ENCODE measurements at places on chromosomes 3 and 15. TPM values are rescaled to one million over a fixed set of nuclear protein-coding genes. Genes with fewer than 3 reads are reported as not detected.

The GABRG3 gene
- total RNA-seq, result 2.0 TPM

The GATA2 gene
- 0.57 TPM for total RNA-seq

The MYEF2 gene
- total RNA-seq, result 11.8 TPM

The IP6K2 gene
- total RNA-seq, result 98.4 TPM

The PDCD6IP gene
- 62.9 TPM for total RNA-seq

The GPR27 gene
- total RNA-seq, result 0.05 TPM

The GALNT15 gene
- 2.6 TPM for total RNA-seq

The EOMES gene
- total RNA-seq, result 1.4 TPM

The CCR9 gene
- total RNA-seq, result 214 TPM

The NCKIPSD gene
- 8.8 TPM for total RNA-seq

The BSN gene
- total RNA-seq, result 0.09 TPM

The LRRC31 gene
- 0.09 TPM for total RNA-seq

The ASB14 gene
- not detected for total RNA-seq

The RAB11A gene
- total RNA-seq, result 119 TPM

DNA sequence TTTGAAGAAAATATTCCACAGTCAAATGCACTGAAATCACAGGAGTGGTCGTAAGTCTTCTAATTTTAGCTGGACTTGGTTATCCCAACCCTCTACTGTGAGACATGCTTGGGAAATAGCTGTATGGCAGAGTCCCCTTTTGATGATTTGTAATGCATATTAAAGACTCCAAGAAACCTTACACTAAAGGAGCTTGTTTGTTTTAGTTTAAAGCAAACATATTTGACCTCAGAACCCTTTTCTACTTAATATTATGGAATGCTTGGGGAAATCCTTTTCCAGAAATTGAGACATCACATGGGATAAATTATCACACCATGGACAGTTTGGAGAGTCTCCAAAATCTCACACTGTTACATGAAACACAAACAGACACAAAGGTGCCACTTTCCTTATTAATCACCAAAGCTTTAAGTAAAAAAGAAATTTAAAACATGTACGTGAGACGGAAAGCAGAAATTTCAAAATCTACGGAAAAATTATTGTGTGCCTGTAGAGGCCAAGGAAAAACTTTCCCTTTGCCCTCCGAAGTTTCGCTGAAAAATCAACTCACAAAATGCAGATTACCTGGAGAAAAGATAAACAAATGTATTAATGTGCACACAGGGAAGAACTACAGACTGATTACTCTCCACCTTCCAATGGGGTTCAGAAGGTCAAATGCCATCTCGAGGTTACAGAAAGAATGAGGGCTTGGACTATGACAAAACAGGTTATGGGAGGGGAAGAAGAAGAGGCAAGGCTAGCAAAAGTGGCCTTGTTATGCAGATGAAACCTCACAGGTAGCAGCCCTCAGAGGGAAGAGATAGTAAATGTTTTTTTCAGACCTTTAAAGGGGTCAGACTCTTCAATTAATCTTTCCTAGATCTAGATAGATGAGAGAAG lies 7.0 kb upstream of the CPB1 start:
- DNase-seq, result no peak

- DNase-seq, result no peak
Measured at GRCh38 chr3:194928831-194929577, 243.3 kb downstream of the FAM43A start.

DNA sequence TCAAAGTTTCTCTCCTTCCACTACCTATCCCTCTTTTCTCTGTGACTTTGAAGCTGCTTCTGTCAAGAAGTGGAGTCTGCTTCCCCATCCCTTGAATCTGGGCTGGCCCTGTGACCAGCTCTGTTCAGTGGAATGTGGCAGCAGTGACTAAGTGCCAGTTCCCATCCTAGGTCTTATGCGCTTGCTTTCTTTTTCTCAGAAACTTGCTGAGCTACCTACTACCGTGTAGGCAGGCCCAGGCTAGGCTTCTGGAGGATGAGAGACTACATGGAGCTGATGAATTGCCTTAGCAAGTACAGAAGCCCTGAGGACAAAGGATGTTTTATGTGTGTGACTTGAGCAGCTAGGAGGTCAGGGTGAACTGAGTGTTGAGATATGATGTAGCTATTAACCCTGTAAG lies 123.2 kb downstream of the PDCD6IP start:
- DNase-seq, result no peak

GRCh38 chr3:59791774-59792308 lies 742.0 kb upstream of the CFAP20DC start:
- DNase-seq, result no peak

- DNase-seq, result no peak
Measured at GRCh38 chr3:108383306-108383705, 87.0 kb downstream of the HHLA2 start.

- no peak for DNase-seq
Measured at GRCh38 chr3:161132391-161132790, 27.2 kb upstream of the B3GALNT1 start.

GRCh38 chr15:60795471-60795870 lies 316.5 kb upstream of the ICE2 start:
- DNase-seq, result no peak

- DNase-seq, result no peak
Measured at GRCh38 chr15:31385736-31386135, 59.1 kb downstream of the KLF13 start.

- no peak for DNase-seq
Measured at GRCh38 chr15:74263466-74263865, 27.3 kb downstream of the CCDC33 start.

GRCh38 chr3:94647131-94647530 lies 584.3 kb downstream of the NSUN3 start:
- DNase-seq, result no peak

GRCh38 chr3:160129459-160130061 lies 95.7 kb upstream of the C3orf80 start:
- DNase-seq, result no peak

DNA sequence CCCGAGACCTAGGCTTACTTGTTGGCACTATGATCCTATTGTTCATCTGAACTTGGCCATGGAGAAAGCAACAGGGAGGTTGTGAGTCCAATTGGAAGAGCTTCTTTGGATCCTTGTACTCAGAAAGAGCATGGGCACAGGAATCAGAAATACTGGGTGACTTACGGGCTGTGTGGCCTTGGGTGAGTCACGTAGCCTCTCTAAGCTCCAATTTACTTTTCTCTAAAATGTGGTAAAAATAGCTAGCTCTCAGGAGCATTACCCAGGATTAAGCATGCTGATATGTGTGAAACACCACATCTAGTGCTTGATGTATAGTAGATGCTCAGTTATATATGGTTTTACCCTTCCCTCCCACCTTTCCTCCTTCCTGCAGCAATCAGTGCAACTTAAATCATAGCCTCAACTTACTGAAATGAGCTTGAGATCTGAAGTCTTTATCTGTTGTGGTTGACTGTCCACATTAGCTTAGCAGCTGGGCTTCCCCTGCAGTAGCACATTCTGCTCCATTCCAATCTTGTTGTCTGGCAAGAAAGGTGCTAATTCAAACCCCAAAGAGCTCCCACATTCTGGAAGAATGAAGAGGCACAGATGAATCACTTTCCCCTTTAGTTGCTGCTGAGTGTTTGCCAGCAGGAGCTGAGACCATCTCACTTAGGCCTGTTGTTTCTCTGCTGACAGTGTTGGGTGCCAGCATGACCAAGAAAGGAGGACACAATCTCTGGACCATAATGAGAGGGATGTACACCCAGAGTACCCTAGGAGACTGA lies 299.1 kb upstream of the TRIM42 start:
- DNase-seq, result no peak

- DNase-seq, result no peak
Measured at GRCh38 chr3:113255854-113256615, 44.7 kb downstream of the BOC start.

- DNase-seq, result peak; percentile 42
Measured at GRCh38 chr15:23566071-23566554, 639 bp downstream of the MKRN3 start.

DNA sequence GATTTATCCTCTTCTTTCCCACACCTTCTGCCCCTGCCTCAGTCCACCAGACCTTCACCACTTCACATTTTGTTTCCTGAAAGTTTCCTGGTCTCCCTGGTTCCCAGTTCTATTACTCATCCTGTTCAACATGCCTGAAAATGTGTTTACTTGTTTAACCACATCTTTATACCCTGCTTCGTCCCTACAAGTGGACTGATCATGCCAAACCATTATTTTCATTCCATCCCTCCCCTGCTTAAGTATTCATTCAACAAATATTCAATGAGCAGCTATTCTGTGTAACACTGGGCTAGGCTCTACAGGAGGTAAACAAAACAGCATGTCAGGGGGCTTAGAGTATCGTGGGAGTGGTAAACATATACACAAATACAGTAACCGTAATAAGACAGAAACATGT lies 5.5 kb downstream of the MYO5A start:
- DNase-seq, result no peak

DNA sequence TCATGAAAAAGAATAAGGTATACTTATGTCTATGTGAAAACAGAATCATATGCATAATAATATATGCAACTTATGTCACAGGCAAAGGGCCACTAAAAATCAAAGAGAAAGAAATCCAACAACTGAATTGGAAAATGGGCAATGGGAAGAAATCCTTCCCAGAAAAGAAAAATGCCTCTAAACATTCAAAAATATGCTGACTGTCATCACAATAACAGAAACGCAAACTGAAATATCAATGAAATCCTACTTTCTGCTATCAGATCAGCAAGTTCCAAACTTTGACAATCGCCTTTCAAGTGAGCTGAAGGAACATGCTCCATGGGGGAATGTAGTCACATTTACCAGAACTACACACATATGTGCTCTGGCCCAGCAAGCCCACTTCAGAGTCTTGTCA lies 99.4 kb upstream of the KLF13 start:
- DNase-seq, result no peak

DNA sequence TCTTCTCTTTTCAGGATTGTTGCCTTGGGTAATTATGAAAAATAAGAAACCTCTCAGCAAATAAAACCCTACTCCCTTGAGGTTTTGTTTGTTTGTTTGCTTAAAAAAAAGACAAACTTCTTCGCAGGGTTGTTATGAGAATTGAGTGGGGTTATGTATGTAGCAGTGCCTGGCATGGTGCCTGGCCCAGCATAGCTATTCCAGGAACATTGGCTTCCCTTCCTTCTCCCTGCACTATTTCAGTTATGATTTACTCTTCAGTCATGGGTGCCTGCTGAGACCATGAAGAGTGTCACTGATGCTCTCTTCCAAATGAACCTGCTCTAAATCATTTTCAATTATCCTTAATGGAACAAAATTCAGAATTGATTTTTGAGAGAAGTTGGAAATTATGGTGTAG lies 283.5 kb upstream of the ROPN1 start:
- no peak for DNase-seq

DNA sequence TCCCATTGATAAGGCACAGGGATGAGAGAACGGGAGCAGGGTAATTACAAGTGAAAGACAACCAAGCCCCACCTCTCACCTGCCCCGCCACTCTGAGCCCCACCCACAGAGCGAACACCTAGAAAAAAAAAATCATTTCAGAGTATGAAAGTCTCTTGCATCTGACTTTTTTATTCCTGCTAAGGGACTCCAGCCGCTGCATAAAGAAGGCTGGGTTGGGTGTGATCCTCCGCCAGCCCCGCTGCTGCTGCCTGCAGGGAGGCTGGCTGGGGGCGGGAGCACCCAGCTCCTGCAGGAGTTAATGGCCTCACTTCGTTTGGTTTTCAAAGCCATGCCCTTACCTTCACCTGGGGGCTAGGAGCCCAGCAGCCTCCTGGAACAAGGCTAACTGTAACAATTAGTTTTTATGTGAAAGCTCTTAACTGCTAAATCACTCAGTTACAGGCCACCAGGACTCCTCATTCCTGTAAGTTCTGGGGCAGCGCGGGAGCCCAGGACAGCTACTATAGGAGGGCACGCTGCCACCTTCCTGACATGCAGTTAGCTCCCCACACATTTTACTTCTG lies 78.0 kb upstream of the SNRPA1 start:
- no peak for DNase-seq

- no peak for DNase-seq
Measured at GRCh38 chr15:94445566-94446160, 214.3 kb downstream of the MCTP2 start.

DNA sequence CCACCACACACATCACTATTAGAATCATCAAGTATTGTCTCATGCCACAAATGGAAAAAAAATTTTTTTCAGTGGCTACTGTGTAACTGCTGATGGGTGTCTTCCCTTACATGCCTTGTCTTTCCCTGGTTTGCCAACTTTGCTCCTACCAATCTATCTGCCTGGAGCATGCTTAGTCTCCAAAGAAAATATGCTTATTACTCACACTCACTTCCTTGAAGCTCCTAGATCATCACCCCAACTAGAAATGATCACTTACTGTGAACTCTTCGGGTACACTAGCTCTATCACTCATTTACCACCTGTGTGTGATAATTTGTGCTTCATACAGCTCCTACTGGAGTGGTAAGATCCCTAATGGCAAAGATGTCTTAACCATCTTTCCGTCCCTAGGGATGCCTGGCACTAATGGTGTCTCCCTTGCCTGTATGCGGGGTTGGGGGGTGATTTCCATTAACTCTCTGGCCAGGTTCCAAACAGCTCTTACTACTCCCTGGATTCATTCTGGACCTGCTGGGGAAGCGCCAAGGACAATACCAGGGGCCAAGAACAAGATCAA lies 799 bp downstream of the VPS33B start:
- no peak for DNase-seq

DNA sequence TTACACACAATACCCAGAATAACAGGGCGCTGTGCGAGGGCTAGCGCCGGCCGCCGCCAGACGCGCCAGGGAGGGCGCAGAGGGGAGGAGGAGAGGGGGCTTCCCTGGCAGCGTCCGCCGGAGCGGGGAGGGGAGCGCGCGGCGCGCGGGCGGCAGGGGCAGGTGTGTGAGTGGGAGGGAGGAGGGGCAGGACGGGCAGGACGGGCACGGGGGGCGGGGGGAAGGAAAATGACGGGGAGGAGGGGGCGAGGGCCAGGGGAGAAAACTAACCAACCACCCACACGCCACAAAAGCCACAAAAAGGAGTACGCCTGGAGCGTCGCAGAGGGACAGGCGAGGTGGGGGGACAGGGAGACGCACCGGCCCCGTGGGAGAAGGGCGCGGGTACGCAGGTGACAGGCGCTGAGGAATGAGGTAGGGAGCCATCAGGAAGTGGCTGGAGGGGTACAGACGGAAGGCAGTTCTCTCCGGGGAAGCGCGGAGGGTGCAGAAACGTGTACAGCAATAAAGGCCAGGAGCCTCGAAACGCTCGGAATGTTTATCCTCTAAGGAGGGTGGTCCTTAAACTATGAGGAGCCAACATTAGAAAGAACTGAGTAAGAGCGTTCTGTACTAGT lies 610 bp upstream of the SATB1 start:
- no peak for DNase-seq

GRCh38 chr15:63809452-63809851 lies 24.3 kb downstream of the HERC1 start:
- no peak for DNase-seq

GRCh38 chr15:20349774-20350498 lies 191.7 kb downstream of the GOLGA6L6 start:
- DNase-seq, result no peak

DNA sequence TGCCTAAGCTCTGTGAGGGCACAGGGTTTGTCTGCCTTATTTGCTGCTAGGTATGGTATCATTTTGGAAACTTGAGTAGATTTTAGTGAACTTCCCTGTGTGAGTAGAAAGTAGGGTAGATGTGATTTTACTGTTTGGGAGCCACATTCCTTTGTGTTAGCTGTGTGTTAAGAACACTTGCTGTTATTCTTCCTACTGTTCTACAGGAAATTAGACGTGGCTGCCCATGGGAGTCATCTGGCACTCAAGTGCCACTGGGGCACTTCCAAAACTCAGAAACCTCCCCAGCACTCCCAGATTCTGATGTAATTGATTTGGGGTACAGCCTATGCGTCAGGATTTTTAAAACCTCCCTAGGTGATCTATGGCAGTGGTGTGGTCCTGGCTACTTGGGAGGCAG lies 369.9 kb upstream of the C2CD4B start:
- no peak for DNase-seq

- DNase-seq, result no peak
Measured at GRCh38 chr3:11381563-11381962, 109.4 kb downstream of the ATG7 start.
